ENCODE measurements at places on chromosomes 2 and 18.

GRCh38 chr2:100894796-100895156, 74.8 kb downstream of the NPAS2 start:
- DNase-seq = no peak
- H3K4me1 ChIP-seq = peaks cover 28% of the 10 kb centered on the region
- H3K36me3 ChIP-seq = no peaks in the 10 kb centered on the region
- H3K4me3 ChIP-seq = no peak overlapping the region

- H3K36me3 ChIP-seq = no peaks in the 10 kb centered on the region
- H3K27me3 ChIP-seq = no peaks in the 10 kb centered on the region
- no peaks in the 10 kb centered on the region for H3K4me1 ChIP-seq
- DNase-seq = no peak
- H3K27ac ChIP-seq = no peak overlapping the region
- no peak overlapping the region for H3K4me3 ChIP-seq
These were observed 12.7 kb upstream of the CDC42EP3 start for GRCh38 chr2:37683921-37684780.

GRCh38 chr2:212596276-212596675, 57.7 kb upstream of the ERBB4 start:
- H3K27me3 ChIP-seq = no peaks in the 10 kb centered on the region
- H3K4me1 ChIP-seq = no peaks in the 10 kb centered on the region
- H3K4me3 ChIP-seq = no peak overlapping the region
- no peak for DNase-seq

DNA sequence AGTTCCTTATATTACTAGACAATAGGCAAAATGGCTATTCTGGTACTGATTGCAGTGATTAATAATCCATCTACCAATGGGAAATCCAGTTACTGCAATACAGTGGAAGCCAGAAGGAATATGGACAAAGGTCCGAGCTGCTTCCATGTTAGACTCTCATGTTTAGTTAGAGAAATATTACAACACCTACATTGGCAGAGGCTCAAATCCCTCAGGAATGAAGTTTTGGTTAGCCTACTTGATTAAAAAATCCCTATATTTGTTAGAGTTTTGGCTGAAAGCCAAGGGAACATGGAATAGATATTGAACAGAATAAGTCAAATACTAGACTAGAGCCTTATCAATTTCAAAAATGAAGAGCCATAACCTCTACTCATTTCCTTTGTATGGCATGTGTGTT, 48.5 kb downstream of the ARL6IP6 start:
- H3K27me3 ChIP-seq = no peaks in the 10 kb centered on the region
- no peak overlapping the region for H3K27ac ChIP-seq
- no peaks in the 10 kb centered on the region for H3K4me1 ChIP-seq
- no peak overlapping the region for H3K4me3 ChIP-seq

DNA sequence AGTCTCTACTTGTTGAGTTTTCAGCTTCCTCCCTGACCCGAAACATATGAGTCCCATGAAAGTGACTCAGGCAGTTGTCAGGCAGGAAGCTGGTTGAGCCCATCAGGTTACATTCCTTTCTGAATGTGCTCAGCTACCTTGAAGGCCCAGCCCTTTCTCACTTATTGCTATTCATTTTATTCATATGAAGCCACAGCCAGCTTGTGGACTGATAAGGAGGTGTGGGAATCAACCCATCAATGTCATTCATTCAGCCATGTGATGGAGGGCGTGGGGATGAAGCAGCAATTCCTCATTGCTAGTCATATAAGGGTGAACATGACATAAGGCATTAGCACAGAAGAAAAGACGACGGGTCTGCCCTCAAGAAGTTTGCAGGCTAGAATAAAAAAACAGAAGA, 5.3 kb upstream of the VPS4B start:
- DNase-seq = no peak
- no peak overlapping the region for H3K27ac ChIP-seq
- H3K4me1 ChIP-seq = no peaks in the 10 kb centered on the region
- H3K27me3 ChIP-seq = no peaks in the 10 kb centered on the region

DNA sequence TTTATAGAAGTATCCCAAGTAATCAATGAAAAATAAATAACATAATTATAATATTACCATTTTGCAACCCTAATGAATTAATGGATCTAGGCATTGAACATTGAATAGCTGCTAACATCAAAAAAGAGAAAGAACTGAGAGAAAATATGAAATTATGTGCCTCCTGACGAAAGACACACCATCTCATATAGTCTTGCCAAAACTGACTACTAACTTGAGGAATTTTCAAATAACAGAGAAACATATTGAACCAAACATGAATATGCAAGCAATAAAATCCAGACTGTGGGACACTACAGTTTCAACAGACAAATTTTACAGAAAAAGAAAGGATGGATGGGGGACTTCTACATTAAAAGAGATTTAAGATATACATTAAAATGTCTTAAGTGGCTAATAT, 165.7 kb downstream of the WDPCP start:
- H3K4me3 ChIP-seq = no peak overlapping the region
- no peaks in the 10 kb centered on the region for H3K4me1 ChIP-seq
- H3K27ac ChIP-seq = no peak overlapping the region
- H3K36me3 ChIP-seq = no peaks in the 10 kb centered on the region
- DNase-seq = no peak

DNA sequence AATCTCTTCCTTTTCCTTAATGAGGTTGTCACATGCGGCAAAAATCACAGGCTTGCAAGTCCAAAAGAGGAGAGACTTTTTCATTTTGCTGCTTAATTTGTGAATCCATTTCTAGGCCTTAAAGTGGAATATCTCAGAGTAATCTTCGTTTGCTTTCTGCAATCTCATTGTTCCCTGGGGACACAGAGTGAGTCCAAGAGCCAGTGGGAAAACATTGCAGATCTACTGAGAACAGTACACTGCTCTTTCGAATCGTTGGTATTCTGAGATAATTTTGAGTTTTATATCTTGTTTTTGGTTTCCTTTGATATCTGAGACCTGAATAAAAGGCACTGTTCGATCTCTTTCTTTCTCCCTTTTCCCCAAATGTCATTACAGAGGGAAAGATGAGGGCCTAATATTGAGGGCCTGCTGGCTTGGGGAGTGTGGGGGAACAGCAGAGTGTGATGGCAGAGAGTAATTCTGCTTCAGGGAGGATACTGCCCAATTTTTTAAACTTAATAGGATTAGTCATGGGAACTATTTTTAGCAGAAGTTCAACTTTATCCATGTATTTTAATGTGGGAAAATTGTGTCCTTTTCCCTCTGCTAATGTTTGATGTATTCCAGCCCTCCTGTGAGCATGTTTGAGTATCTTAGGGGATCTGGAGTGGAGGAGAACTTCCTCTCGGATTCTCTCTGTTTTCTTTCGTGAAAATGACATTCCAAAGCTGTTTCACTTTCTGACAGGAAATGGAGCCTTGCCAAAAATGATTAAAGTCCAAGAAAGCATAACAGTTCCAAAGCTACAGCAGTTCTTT, 418.2 kb upstream of the ZEB2 start:
- H3K4me1 ChIP-seq = peaks cover 3% of the 10 kb centered on the region
- DNase-seq = peak; percentile 50

DNA sequence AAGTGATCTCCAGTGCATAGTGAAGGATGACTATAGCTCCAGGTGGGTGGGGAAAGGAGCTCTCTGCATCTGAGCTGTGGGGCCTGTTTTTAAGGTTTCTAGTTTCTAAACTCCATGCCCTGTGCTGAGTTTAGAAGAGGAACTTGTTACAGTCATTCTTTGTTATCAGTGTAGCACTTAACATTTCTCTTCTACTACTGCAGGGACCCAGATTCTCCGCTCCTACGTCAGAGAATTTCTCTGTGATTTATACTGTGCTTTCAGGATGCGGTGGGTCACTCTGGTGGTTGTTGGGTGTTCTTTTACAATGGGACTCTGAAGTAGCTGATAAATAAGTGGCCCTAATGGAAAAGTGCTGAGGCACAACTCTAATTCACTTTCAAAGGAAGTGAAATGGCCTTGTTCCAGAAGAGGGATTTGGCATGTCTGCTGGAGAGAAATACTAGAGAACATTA, 122.0 kb downstream of the WDSUB1 start:
- peaks cover 54% of the 10 kb centered on the region for H3K4me1 ChIP-seq
- peak overlapping the region; percentile 65 for H3K27ac ChIP-seq
- H3K4me3 ChIP-seq = no peak overlapping the region
- DNase-seq = no peak

- no peaks in the 10 kb centered on the region for H3K4me1 ChIP-seq
- no peaks in the 10 kb centered on the region for H3K36me3 ChIP-seq
- no peak overlapping the region for H3K4me3 ChIP-seq
- no peak for DNase-seq
- no peaks in the 10 kb centered on the region for H3K27me3 ChIP-seq
These were observed 839.4 kb upstream of the VRK2 start for GRCh38 chr2:57207191-57207590.

GRCh38 chr2:60028849-60029565, 524.4 kb downstream of the BCL11A start:
- H3K36me3 ChIP-seq = no peaks in the 10 kb centered on the region
- no peak overlapping the region for H3K27ac ChIP-seq
- H3K4me1 ChIP-seq = no peaks in the 10 kb centered on the region
- DNase-seq = no peak
- no peak overlapping the region for H3K4me3 ChIP-seq
- H3K27me3 ChIP-seq = no peaks in the 10 kb centered on the region

- no peaks in the 10 kb centered on the region for H3K4me1 ChIP-seq
- no peaks in the 10 kb centered on the region for H3K27me3 ChIP-seq
- no peak overlapping the region for H3K4me3 ChIP-seq
- H3K27ac ChIP-seq = no peak overlapping the region
- no peak for DNase-seq
- H3K36me3 ChIP-seq = no peaks in the 10 kb centered on the region
These were observed 392.5 kb upstream of the NRXN1 start for GRCh38 chr2:51424418-51424817.

GRCh38 chr2:106018141-106018540, 176.0 kb downstream of the UXS1 start:
- H3K4me1 ChIP-seq = peaks cover 24% of the 10 kb centered on the region
- H3K27me3 ChIP-seq = no peaks in the 10 kb centered on the region
- H3K4me3 ChIP-seq = no peak overlapping the region
- DNase-seq = no peak
- no peak overlapping the region for H3K27ac ChIP-seq
- no peaks in the 10 kb centered on the region for H3K36me3 ChIP-seq

- no peak overlapping the region for H3K4me3 ChIP-seq
- no peaks in the 10 kb centered on the region for H3K4me1 ChIP-seq
These were observed 67.5 kb downstream of the CSRNP3 start for GRCh38 chr2:165536851-165537499.

- H3K4me1 ChIP-seq = no peaks in the 10 kb centered on the region
- peaks cover 11% of the 10 kb centered on the region for H3K27me3 ChIP-seq
- no peak overlapping the region for H3K4me3 ChIP-seq
- no peaks in the 10 kb centered on the region for H3K36me3 ChIP-seq
- no peak overlapping the region for H3K27ac ChIP-seq
These were observed 466.2 kb downstream of the TSN start for GRCh38 chr2:122221665-122222064.

DNA sequence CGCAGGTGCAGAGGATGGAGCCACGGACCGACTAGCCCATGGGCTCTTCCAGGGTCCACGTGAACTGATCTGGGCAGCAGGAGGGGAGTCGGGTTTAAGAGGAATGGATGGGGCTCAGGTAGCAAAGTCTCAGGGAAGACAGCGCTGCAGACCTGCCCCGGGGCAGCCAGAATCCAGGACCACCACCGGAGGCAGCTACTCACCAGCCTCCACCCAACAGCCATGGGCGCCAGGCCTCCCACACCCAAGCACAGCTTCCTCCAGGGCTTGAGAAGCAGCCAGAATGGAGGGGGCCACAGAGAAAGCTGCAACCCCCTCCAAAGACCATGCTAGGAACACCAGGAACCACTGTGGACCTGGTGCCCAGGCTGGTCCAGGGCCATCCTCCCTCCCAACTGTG, 164.3 kb downstream of the TWIST2 start:
- no peaks in the 10 kb centered on the region for H3K36me3 ChIP-seq
- H3K27me3 ChIP-seq = peaks cover 13% of the 10 kb centered on the region
- H3K27ac ChIP-seq = no peak overlapping the region
- DNase-seq = no peak
- H3K4me1 ChIP-seq = no peaks in the 10 kb centered on the region

DNA sequence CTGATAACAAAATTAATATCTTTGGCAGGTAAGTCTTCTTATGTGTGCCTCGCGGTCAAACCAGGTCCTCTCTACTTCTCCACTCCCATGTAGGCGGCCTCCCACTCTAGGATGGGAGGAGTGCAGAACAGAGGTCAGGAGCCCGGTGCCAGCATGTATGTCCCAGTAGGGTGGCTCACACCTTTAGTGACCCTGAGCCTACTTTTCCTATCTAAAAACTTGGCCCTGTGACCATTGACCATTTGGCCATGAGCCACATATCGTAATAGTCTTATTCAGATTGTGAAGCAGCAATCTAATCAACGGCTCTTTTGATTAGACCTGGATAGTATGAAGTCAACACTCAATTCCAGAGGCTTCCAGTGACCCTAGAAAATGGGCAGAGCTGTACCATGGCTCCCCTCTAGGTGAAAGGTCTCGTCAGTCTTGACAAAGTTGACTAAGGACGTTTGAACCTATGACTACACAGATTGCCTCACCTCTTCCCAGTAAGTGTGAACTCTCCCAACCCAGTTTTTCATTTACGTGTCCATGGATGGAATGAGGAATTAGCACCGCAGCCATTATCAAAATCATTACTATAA, 17.1 kb upstream of the FABP1 start:
- no peak overlapping the region for H3K27ac ChIP-seq
- H3K27me3 ChIP-seq = no peaks in the 10 kb centered on the region
- no peak for DNase-seq
- no peak overlapping the region for H3K4me3 ChIP-seq
- no peaks in the 10 kb centered on the region for H3K36me3 ChIP-seq

DNA sequence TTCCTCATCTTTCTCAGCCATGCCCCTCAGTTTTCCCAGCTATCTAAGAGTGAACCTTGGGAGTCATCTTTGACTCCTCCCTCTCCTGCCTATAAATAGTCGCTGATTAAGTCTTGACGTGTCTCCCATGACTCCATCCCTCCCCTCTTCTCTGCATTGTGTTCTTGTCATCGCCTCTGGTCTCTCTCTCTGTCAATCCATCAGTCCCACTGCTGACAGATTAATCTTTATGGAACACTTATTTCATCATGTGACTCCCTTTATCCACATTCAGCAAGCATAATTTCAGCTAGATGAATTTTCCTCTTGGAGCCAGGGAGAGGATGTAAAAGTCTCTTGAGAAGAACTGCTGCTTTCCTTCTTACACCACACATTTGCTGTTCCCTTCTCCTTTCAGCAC, 9.4 kb downstream of the ADAM23 start:
- peak; percentile 31 for DNase-seq
- no peaks in the 10 kb centered on the region for H3K27me3 ChIP-seq
- H3K4me1 ChIP-seq = peaks cover 21% of the 10 kb centered on the region

DNA sequence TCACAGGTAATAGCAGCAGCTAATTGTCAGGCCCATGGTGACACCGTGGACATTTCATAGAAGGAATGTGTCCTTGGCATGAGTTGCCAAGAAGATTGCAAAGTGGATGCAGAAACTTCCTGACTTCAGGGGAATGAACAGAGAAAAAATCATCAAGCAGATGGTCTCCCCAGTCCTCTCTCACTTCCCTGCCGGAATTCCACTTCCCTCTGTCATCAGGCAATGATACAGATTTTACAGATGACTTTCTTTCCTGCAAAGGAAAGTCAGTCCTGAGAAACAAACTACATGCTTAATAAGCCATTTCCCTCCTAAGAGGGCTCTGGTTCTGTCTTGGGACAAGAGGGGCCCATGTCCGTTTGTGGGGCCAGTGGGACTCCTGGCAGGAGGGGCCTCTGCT, 45.7 kb downstream of the KCNF1 start:
- DNase-seq = no peak
- no peak overlapping the region for H3K27ac ChIP-seq
- no peaks in the 10 kb centered on the region for H3K4me1 ChIP-seq

GRCh38 chr2:181357979-181358378, 99.2 kb upstream of the ITGA4 start:
- no peaks in the 10 kb centered on the region for H3K36me3 ChIP-seq
- no peaks in the 10 kb centered on the region for H3K27me3 ChIP-seq
- DNase-seq = no peak
- no peak overlapping the region for H3K4me3 ChIP-seq

All from heart right ventricle (tissue), 16 donors.